ENCODE measurements at places on chromosomes 7 and 10.
A peak's percentile ranks its signal among the peaks of the same experiment; 100 is the strongest.

DNA sequence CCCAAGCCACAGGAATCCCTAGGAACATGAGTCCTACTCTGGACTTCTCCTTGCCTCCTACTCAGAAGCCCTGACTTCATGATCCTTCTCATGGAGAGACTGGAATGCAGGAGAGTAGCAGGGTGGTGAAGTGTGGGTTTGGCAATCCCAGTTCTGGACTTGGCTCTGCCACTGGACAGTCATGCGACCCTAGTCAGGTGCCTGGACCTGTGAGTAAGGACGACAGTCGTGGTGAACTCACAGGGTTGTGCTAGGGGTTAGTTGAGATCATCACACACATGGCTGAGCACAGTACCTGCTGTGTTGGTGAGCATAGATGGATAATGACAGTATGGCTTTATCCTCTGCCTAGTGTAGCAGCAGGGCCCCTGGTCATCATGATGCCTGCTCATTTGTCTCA, 117.9 kb downstream of the LRRC18 start:
- no peak for DNase-seq

GRCh38 chr10:4344492-4344994, 481.5 kb upstream of the AKR1E2 start:
- peak; percentile 24 for DNase-seq

DNA sequence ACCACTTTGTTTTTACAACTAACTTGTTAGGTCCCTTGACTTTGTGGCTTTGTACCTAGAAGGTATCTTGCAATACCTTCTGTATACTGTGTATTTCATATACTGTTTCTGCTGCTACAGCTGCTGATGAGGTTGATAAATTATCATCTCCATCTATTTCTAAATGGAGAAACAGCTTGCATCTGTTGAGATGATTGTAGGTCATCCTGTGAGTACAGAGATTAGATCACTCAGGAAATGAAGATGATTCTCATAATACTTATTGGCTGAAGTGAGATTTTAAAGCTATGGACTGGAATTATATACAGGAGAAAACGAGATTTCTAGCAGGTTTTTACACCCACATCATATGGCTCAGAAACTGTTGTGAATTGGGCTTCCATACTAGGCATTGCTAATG, 280.5 kb downstream of the KCND2 start:
- DNase-seq, result no peak

- DNase-seq, result no peak
Measured at GRCh38 chr7:1918881-1919525, 248.9 kb downstream of the ELFN1 start.

DNA sequence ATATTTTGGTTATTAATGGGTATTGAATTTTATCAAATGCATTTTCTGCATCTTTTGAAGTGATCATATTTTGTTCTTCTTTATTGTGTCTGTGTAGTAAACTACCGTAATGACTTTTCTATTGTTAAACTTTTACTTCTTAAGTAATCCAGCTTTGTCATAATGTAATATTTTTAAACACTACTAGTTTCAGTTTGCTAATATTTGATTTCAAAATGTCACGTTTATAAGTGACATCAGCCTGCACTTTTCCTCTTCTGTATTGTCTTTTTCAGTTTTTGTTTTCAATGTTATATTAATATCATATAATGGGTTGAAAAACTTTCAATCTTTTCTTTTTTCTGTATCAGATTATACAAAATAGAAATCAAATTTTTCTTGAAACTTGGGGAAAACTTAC, 71.6 kb upstream of the ANKRD1 start:
- no peak for DNase-seq

- DNase-seq, result no peak
Measured at GRCh38 chr7:86884152-86884551, 175.3 kb downstream of the ELAPOR2 start.

DNA sequence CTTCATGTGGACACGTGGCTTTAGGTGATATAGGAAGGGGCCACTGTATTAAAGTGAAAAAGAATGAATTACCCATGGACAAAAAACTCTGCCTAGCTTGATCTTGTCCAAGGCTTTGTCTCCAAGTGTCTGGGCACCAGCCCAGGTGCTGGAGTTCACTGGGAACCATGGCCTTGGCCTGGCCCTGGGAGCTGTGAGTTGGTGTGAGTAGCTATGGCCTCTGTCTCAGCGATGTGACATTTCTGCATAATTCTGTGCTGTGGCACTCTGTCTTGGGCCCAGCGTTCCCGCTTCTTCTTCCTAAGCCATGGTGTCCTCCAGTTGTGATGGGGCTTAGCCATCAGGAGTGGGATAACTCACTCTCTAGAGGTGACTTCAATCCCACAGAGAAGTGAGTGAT, 119.0 kb upstream of the PPP2R2D start:
- DNase-seq, result no peak

Data from activated CD4-positive, alpha-beta T cell treated with anti-CD3 and anti-CD28 coated beads for 24 hours (primary cell).